Fibroblast of villous mesenchyme (primary cell): ENCODE measurements at places on chromosomes 3 and 15.

- DNase-seq = peak; percentile 95
Observed at GRCh38 chr3:64224826-64225610, at the start of gene PRICKLE2. PRICKLE2 (minus strand) TSS chr3:64225466; CDS start chr3:64198927, 26,539 bp downstream.

DNA sequence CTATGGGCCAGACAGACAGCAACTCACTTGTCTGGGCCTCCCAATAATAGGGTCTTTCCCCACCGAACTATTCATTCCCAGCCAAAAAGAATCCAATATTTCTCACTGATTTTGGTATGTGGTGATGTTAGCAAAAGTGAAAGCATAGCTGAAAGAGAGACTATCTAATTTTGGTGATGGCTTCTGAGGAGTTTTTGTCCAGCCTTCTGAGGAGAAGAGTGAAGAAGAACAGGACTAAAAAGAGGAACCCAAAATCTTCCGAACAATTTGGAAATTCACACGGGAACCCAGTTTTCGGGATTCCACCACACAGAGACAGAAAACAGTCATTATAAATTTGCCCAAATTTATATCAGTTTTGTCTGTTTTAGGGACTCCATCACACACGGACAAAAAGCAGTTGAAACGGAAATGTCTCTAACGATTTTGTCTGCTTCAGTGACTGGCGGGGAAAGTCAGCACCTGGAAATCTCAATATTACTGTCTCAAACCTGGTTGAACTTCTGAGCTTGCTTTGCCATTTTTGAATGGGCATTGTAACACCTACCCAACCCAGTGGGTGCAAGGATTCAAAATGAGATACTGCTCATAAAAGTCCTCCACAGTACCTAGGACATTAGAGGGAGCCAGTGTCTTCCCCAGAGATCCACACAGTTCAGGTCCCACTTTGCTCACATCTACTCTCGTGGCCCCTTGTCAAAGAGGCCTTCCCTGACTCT is 9.1 kb downstream of the CD80 start:
- no peak for DNase-seq

DNA sequence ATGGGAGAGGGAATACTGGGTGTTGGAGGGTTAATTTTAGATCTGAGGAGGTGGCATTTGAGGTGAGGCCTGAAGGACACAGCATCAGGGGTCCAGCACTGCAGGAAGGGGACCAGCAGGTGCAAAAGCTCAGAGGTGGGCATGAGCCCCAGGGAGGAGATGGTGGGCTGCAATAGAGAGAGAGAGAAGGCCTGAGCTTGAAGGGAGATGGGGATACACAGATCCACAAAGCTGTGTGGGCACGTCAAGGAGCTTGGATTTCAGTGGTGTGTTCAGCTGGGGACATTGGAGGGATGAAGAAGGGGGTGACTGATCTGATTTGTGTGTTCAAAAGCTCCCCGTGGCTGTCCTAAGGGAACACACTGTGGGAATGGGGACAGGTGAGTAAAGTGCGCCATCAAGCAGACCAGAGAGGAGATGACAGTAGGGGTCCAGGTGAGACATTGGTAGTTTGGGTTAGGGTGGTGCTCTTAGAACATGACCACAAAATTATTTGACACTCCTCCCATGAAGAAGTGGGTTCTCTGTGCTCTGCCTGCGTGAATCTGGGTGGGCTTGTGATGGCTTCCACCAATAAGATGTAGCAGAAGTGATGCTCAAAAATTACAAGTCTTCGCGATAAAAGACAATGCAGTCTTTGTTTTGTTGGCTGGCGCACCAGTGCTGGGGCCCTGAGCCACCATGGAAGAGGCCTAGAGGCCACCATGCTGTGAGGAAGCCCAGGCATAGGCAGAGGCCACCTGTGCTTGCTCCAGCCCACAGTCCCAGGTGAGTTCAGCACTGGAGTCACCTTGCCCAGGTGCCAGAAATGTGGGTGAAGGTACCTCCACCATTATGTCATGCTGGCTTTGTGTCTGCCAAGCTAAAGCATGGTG is 1.9 kb upstream of the WNT7A start:
- no peak for DNase-seq

GRCh38 chr3:40096661-40097111 is 212.8 kb upstream of the EIF1B start:
- DNase-seq = no peak

GRCh38 chr15:32041294-32041693 is 11.0 kb downstream of the CHRNA7 start:
- DNase-seq = no peak
